IMR-90 (cell line): ENCODE measurements at places on chromosomes 1 and 21. TPM values are rescaled to one million over a fixed set of nuclear protein-coding genes. Genes with fewer than 3 reads are reported as not detected.

The SLC25A24 gene
- total RNA-seq, result 20.4 and 45.3 TPM in 2 replicates

DNA sequence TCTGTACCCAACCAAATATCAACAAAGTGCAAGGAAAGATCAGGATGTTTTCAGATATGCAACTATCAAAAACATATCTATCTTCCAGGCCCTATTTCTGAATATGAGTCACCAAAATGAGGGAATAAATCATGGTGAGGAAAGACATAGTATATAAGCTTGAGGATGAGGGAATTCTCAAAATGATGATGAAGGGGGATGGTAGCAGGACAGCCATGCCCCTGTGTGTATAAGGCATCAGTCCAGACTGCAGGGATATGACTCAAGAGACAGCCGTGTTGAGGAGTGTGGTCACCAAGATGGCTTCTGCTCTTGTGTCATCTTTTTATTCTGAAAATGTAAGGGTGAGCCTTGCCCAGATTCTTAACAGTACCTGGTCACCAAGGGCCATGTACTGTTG, 4.4 kb upstream of the WDR64 start:
- H3K27me3 ChIP-seq, result peaks cover 2% of the 10 kb centered on the region; the same call in 1 of the 2 replicates
- DNase-seq, result no peak

- no peak overlapping the region for H3K27ac ChIP-seq
- H3K27me3 ChIP-seq, result no peaks in the 10 kb centered on the region
- no peaks in the 10 kb centered on the region for H3K4me1 ChIP-seq
- DNase-seq, result no peak
Observed at GRCh38 chr1:37068897-37069296, 34.6 kb upstream of the GRIK3 start.

DNA sequence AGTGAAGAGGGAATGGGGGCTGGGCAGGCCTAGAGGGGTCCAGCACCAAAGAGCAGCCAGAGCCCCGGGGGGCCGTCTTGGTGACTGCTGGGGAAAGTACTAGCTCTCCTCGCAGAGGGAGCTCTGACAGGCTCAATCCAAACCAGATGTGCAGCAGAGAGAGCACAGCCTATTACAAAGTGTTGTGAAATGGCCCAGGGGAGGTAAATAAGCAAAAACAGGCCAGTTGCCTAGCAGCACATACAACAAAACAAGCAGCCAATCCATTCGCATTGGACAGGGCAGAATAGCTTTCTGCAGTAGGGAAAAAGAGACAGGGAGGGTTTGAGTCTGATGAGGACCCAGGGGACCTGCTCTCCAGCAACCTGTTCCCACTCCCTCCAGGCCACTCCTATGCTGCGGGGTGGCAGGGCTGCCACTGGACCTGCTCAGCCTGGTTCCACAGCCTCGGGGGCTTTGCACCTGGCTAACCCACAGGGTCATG, 239.6 kb upstream of the FGGY start:
- no peak overlapping the region for H3K4me3 ChIP-seq
- peaks cover 2% of the 10 kb centered on the region; the same call in 1 of the 2 replicates for H3K4me1 ChIP-seq
- H3K36me3 ChIP-seq, result no peaks in the 10 kb centered on the region

DNA sequence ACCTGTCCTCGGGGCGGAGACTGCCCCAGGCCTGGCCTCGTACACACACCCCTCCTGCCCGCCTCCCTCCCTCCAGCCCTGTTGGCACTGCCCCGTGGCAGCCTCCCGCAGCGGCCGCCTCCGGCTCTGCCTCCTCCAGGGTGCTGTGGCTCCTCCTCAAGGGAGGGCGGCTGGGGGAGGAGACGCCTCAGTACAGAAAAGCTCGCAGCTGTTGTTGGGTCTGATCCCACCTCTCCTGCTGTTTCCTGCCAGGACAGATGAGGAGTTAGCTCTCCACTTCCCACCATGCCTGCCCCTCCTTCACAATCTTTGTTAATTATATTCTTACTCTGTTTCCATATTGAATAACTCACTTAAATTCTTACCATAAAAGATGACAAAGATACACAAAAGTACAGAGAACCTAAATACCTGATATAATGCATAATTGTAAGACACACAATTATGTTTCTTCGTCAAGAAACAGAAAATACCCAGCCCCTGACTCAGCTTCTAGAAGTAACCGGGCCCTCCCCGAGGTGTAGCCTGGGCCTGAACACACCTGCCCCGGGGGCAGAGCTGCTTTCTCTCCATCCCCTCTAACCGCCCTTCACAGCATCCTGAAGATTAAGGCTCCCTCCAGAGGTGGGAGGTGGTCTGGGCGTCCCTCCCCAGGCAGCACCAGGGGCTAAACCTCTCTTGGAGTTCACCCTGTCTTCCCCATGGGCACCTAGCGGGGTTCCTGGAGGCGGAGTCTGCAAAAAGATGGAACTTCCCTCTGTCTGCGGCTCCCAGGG, 30.6 kb upstream of the COL6A1 start:
- H3K4me1 ChIP-seq, result peaks cover 5% of the 10 kb centered on the region; the same call in 1 of the 2 replicates
- H3K27ac ChIP-seq, result no peak overlapping the region
- no peaks in the 10 kb centered on the region for H3K36me3 ChIP-seq
- H3K27me3 ChIP-seq, result peaks cover 2% of the 10 kb centered on the region; the same call in 1 of the 2 replicates
- DNase-seq, result peak; percentile 48

The TRPM2 gene
- not detected in 2 replicates for total RNA-seq

DNA sequence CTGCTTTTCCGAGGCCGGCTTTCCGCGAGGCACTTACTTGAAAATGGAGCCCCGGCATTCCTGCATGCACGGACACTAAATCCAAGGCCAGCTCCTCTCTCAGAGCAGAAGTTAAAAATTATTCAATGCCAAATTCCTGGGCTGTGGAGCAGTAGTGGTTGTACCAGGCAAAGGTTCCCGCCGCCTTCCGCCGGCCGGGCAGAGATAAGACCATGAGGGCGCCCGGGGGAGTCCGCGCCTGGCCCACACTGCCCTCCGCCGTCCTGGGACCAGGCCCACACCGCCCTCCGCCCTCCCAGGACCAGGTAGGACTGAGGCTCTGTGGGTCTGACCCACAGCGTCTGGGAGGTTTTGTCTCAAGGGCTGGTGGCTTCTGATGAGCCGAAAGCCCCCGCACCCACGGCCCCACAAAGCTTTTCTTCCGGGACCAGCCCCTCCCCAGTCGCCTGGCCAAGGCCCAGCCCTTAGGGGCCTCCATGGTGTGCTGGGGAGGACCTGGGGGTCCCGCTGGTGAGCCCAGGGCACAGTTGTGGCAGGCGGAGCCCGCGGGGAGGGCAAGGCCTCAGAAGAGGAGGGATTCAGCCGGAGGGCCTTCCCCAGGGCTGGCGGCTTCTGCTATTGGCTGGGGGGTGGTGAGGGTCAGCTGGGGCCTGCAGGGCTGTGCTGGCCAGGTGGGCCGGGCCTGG, 12.7 kb upstream of the C1orf159 start:
- peaks cover 3% of the 10 kb centered on the region for H3K27me3 ChIP-seq
- no peak overlapping the region for H3K27ac ChIP-seq
- no peak overlapping the region for H3K4me3 ChIP-seq
- H3K4me1 ChIP-seq, result no peaks in the 10 kb centered on the region
- H3K36me3 ChIP-seq, result no peaks in the 10 kb centered on the region

DNA sequence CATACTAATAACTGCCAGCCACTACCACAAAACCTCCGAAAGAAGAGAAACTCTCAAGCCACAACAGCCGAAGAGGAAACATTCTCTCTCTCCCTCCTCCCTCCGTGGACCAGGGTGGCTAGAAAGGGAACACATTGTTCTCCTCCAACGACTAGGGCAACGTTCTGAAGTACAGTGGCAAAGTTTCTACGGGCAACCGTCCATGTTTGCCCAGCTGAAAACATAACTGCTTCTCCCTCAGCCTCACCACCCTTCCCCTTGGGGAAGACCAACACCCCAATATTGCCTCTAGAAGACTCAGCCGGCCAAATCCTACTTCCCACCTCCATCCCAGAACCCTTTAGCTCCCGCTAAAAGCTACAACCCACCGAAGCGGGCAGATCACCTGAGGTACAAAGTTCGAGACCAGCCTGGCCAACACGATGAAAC, 2.0 kb downstream of the GLUL start:
- H3K27me3 ChIP-seq, result no peaks in the 10 kb centered on the region
- peaks cover 35% of the 10 kb centered on the region for H3K36me3 ChIP-seq
- no peak for DNase-seq

The CRNN gene
- not detected in 2 replicates for total RNA-seq

- no peaks in the 10 kb centered on the region for H3K27me3 ChIP-seq
- DNase-seq, result no peak
- H3K36me3 ChIP-seq, result no peaks in the 10 kb centered on the region
Observed at GRCh38 chr21:22609802-22610201, 1611.6 kb downstream of the NCAM2 start.

The RPL22 gene
- total RNA-seq, result 26.2 and 71.9 TPM in 2 replicates

- H3K4me3 ChIP-seq, result no peak overlapping the region
- H3K27ac ChIP-seq, result peak overlapping the region; percentile 53
- no peaks in the 10 kb centered on the region for H3K27me3 ChIP-seq
- peaks cover 13% of the 10 kb centered on the region for H3K36me3 ChIP-seq
- DNase-seq, result peak; percentile 68
Observed at GRCh38 chr21:46294647-46295176, 8.6 kb downstream of the YBEY start.

- no peaks in the 10 kb centered on the region for H3K4me1 ChIP-seq
- H3K36me3 ChIP-seq, result no peaks in the 10 kb centered on the region
- no peak overlapping the region for H3K4me3 ChIP-seq
- H3K27ac ChIP-seq, result no peak overlapping the region
- H3K27me3 ChIP-seq, result no peaks in the 10 kb centered on the region
Observed at GRCh38 chr1:218547957-218548730, 203.0 kb downstream of the TGFB2 start.

DNA sequence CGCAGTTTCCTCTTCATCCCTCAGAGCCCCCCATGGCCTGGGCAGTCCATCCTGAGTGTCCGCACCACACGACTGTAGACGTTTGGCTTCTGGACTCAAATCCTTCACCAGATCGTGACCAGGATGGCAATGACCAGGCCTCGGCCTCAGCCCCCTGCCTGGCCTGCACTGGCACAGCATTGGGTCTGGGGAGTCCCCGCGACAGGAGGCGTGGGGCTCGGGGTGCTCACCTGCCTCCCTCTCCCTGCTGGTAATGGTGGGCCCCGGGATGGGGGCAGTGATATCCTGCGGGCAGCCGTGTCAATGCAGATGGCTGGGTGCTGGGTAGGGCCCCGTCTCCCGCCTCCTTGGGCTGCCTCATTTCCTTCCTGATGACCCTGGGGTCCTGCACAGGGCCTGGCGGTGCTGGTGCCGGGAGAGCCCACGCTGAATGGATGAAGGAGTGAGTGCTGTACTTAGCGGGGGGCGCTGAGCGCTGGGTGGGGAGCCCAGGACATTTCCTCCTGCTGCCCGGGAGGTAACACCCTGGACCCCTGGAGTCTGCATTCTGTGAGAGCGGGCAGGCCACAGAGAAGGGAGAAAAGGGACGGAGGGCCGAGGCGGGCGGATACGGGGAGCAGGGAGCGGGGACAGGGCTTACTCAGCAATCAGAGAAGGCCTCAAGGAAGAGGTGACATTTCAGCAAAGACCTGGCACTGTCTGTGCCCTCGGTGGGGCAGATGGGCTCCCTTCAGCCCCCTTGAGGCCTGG, 2.1 kb upstream of the TNFRSF14 start:
- no peak overlapping the region for H3K27ac ChIP-seq
- no peaks in the 10 kb centered on the region for H3K36me3 ChIP-seq
- H3K4me1 ChIP-seq, result no peaks in the 10 kb centered on the region; the same call in 1 of the 2 replicates
- DNase-seq, result no peak
- no peak overlapping the region for H3K4me3 ChIP-seq

The PPT1 gene
- total RNA-seq, result 41.4 and 55.4 TPM in 2 replicates

The UMODL1 gene
- total RNA-seq, result not detected in 2 replicates

GRCh38 chr1:195185321-195185720, 1422.9 kb downstream of the KCNT2 start:
- H3K4me1 ChIP-seq, result no peaks in the 10 kb centered on the region
- H3K27ac ChIP-seq, result no peak overlapping the region
- H3K27me3 ChIP-seq, result no peaks in the 10 kb centered on the region

DNA sequence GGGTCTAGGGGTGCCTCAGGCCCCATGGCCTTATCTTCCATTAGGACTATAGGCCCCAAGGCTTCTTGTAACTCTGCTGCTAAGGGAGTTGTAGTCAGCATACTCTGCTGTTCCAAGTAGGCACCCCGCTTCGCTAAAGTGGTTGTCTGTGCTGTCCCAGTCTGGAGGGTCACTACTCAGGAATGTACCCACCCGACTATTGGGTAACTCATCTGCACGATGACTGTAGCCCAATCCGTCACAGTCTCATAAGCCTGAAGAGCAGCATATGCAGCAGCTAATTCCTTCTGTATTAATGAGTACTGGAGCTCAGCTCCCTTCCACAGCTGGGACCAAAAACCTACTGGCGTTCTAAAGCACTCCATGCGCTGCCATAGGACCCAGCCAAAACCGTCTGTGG, 111.0 kb downstream of the GDAP2 start:
- peak; percentile 45 for DNase-seq
- H3K27me3 ChIP-seq, result no peaks in the 10 kb centered on the region
- H3K27ac ChIP-seq, result no peak overlapping the region
- no peaks in the 10 kb centered on the region for H3K36me3 ChIP-seq
- H3K4me3 ChIP-seq, result no peak overlapping the region

DNA sequence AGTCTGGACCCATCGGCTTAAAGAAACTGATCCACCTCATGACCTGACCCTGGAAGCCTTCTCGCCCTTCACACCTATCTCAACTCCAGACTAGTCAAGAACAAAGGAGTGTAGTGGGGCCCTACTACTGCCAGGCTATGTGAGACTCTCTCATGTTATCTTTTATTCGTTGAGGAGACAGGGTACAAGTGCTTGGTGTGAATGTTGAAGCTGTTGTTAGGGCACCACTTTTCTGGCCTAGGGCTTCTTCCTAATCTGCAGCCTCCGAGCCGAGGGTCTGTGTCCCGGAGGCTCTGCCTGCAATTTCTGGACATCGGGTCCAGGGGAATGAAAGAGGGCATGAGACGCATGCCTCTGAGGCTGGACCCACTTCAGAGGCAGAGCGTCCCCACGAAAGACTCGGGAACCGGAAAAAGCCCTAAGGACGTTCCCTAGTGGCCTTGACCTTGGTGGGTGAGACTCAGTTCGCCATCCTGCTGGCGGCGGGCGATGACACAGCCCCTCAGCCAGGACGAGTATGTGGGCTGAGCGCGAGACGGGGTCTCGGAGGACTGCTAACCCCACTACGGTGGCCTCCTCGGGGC, 671 bp downstream of the DNAJC11 start:
- no peak for DNase-seq
- peak overlapping the region; percentile 77 for H3K4me3 ChIP-seq
- peak overlapping the region; percentile 76 for H3K27ac ChIP-seq
- H3K36me3 ChIP-seq, result peaks cover 3% of the 10 kb centered on the region
- H3K27me3 ChIP-seq, result no peaks in the 10 kb centered on the region

DNA sequence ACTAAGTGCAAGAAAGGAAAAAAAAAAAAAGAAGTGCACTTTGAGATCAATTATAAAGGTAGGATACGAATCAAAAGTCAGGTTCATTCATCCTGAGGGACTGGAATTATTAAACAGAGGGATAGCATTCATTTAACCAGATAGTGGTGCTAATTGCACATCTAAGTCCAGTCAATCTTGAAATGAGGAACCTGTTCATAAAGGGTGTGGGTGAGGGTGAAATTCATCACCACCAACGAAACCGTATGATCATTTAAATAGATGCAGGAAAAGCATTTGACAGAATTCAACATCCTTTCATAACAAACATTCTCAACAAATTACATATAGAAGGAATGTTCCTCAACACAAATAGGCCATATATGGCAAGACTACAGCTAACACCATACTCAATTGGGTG, 5.6 kb downstream of the CTSS start:
- no peak for DNase-seq
- H3K36me3 ChIP-seq, result no peaks in the 10 kb centered on the region
- H3K4me1 ChIP-seq, result peaks cover 5% of the 10 kb centered on the region

The PSMB4 gene
- total RNA-seq, result 376 and 457 TPM in 2 replicates
